ENCODE measurements at places on chromosomes 1 and 21.

DNA sequence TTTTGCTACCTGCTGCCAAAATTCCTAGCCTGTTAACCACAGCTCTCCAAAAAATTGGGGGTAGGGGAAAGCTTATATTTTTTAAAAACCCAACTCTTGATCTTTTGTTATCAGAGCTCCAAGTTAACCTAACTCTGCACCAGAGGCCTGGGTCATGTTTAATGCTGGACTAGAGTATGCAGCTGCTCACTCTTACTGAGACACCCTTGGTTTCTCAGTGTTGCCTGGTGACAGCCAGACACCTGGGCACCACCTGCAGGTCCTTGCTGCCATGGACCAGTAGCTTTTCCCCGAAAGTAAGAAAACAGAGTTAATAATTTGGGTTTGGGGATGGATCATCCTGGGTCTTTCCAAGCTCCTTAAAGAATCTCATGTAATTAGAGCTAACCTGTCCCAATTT lies 30.1 kb downstream of the KCNJ6 start:
- DNase-seq = no peak

- DNase-seq = peak; percentile 72
These were observed 16.5 kb downstream of the SLC27A3 start for GRCh38 chr1:153791648-153792253.

DNA sequence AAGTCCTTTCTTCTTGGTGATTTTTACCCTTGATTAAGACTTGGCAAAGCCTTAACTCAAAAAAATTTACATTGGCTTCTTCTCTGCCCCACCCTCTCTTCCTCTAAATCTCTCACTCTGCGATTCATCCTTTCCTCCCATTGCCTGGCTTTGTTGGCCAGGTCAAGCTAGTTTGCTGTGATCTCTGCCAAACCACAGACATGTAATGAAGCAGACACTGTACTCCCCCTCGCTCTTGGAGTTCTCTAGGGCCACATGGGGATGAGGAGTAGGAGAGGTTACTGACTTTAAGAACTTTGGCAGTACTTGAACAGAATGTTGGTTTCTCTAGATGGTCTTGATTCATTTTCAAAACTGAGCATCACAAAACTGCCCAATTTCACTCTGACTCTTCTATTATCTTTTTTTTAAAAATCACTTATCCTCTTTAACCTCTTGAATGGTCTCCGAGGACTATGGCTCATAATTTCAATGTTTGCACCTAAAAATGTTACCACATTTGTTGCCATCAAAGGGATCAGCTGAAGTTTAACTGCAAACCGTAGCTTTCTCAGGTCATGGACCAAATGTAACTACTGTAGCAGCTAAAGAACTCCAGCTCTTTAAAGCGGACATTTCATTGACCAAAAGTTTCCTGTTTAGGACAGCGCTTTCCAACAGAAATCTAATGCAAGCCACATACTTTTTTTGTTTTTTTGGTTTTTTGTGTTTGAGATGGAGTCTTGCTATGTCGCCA lies 62.7 kb upstream of the IPO9 start:
- DNase-seq = peak; percentile 96

- no peak for DNase-seq
These were observed 269.6 kb upstream of the BEND5 start for GRCh38 chr1:49046305-49046704.

- no peak for DNase-seq
These were observed 12.2 kb upstream of the RAB4A start for GRCh38 chr1:229258757-229259060.

DNA sequence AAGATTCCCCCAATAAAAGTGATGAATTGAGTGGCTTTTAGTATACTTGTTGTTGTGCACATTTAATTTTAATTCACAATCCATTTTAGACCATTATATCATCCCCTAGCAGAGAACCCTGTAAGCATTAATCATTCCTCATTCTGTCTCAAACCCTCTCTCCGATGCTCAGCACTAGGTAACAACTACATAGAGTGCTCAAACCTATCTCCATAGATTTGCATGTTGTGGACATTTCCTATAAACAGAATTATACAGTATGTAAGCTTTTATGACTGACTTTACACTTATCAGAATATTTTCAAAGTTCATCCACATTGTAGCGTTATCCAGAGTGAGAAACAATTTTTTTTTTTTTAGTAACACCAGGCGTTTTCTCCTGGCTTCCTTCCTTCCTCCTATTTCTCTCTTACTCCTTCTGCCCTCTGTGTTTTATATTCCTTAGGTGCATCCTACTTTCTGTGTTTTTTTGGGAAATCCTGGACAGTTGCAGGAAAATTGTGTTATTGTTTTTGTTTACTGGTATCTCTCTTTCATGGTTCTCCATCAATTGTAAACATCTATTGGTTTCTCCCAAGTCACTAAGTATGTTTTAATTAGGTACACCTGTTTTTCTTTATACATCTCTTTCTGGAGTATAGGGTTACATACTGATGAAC lies 1528.0 kb upstream of the TPTE start:
- no peak for DNase-seq

GRCh38 chr1:20726118-20726911 lies 6.2 kb downstream of the SH2D5 start:
- DNase-seq = no peak

DNA sequence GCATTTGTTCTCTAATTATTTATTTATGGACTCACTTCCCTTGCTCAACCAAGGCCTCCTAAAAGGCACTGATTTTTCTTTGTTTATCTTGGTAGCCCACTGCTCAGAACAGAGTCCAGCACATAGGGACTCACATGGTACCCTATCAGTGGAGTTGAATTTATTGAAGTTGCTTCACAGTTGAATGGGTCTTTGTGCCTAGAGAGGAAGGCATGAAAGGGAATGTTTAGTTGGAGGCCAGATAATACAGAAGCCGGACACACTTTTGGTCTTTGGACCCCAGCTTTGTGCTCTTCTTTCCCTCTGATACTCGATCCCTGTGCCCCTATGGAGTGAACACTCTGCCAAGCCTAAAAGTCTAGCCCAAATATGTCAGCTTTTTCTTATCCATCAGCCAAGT lies 429.0 kb downstream of the PRDM2 start:
- no peak for DNase-seq

DNA sequence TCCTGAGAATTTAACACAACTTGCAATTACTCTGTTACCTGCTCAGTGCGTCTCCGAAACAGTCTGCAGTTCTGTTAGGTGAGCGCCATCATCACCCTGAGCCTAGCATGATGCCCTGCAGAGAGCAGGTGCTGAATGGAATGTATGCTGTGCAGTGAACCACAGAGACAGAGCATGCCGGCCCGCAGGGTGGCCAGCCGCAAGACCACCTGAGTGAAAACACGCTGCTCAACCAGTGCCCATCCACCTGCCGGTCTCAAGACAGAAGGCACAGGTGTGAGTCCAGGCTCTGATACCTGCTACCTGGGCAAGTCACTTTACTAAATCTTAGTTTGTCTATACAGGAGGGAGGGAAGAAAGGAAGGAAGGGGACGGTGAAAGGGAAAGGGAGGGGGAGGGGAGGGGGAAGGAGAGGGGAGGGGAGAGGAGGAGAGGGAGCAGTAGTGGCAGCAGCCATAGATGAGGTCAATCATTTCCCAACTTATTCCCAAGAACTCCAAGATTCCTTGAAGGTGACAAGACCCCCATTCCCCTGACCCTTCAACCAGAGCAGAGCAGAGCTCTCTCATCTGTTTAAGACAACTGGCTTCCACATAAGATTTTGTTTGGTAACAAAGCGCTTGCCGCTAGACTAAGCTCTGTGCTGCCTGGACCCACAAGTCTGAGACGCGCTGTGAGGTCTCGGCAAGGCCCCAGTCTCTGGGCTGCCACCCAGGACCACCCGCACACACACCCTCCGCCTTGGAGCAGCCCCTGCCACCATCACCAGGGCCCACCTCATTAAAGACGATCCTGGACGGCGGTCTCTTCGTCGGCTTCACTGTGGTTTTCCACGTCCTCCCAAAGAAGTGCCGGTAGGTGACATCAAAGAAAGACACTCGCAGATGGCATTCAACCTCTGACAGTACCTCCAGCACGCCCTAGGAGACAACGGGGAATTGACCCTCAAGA lies 14.5 kb downstream of the NPHP4 start:
- DNase-seq = no peak

Data from fibroblast of lung (primary cell).